ENCODE measurements at places on chromosomes 13 and 19.

- no peak for DNase-seq
These were observed 74.9 kb upstream of the WASF3 start for GRCh38 chr13:26482451-26483197.

DNA sequence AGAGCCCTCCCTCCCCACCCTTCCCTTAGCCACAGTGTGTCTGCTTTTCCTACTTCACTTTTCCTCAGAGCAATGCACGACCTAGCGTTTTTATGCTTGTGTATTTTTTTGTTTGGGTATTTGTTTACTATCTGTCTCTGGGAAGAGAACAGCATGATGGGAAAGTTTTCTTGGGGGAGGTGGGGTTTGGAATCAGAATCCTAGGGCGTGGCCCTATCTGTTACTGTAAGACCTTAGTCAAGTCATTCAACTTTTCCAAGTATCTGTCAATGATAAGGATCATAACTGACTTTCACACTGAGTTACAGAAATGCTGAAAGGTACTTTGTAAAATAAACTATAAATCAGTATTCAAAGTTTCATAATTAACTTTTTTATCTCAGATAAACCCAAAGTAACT is 146.3 kb upstream of the WASF3 start:
- no peak for DNase-seq

DNA sequence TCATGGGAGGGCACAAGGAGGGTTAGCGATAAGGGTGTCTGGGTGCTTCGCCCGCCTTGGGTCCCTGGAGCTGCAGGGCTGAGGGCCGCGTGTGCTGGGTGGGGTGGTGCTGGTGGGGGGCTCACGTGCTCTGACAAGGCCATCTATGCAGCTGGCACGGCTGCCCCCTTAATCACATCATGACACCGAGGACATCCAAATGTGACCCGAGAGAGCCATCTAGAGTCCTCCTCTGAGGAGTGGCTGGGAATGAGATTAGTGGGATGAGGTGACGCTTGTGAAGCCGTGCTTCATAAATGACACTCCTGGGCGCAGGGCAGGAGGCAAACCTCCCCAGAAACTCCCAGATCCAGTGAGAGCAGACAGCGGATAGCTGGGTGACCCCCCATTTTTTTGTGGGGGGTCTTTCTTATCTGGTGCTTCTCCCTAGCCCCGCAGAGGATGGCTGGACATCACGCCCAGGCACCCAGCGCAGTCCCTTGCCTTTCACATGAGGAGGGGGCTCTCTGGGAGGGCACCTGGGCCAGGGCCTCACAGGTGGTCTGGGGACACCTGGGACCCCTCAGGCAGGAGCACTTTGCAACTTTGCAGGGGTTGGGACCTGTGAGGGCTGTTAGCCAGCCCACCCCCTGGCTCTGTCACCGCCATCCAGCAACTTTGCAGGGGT is 6.6 kb downstream of the FZR1 start:
- DNase-seq = no peak

GRCh38 chr13:78958006-78958405 is 299.1 kb upstream of the OBI1 start:
- no peak for DNase-seq

GRCh38 chr19:32673573-32673972 is 1.4 kb downstream of the ANKRD27 start:
- no peak for DNase-seq

DNA sequence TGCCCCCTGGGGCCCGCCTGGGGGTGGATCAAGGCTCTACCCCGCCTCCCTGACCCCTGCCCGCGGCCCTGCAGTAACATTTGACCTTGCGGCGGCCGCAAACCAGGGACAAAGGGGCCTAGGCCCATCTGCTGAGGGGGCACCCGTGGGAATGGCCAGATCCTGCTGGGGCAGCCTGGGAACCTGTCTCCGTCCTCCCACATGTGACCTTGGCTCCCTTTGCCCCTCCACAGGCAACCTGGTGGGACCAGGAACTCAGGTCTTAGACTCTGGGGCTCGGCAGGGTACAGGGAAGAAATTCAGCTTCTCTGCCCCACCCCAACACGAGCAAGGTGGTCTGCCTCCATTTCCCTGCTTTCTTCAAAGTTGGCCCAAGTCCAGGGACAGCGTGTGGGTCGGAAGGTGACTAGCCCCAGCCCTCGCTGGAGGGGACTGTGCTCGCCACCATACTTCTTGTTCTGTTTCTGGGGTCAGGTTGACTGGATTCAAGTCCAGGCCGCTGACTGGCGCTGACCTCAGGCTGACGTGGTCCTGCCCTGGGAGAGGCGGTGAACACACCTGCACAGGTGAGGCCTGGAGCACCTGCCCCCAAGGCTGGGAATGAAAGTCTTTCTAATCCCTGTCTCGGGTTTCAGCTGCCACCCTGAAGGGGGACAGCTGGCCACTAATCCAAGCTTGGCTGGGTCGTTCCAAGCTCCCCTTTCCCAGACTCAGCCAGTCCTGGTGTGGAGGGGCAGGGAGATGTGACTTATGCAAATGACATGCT is 2.5 kb upstream of the NR2F6 start:
- no peak for DNase-seq

All from activated CD8-positive, alpha-beta memory T cell treated with anti-CD3 and anti-CD28 coated beads for 48 hours (primary cell).